ENCODE measurements at places on chromosomes 6 and 20.

DNA sequence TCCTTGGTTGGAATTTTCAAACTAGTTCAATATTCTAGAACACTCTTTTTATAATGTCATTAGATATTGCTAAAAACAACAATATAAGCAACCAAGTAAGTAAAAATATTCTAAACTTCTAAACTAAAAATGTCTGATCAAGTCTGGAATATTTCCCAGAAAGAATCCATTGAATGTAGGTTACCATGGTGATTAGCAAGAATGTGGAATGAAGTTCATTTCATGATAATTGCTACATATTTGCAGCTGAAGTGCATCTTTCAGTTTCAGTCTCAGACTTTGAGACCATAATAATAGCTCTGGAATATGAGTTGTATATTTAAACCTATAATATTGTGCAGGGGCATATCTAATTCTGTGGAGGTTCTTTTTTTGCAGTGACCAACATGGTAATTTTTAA, 61.0 kb upstream of the NKAIN2 start:
- DNase-seq, result no peak

GRCh38 chr6:97282238-97282725, 734 bp downstream of the MMS22L start:
- no peak for DNase-seq

DNA sequence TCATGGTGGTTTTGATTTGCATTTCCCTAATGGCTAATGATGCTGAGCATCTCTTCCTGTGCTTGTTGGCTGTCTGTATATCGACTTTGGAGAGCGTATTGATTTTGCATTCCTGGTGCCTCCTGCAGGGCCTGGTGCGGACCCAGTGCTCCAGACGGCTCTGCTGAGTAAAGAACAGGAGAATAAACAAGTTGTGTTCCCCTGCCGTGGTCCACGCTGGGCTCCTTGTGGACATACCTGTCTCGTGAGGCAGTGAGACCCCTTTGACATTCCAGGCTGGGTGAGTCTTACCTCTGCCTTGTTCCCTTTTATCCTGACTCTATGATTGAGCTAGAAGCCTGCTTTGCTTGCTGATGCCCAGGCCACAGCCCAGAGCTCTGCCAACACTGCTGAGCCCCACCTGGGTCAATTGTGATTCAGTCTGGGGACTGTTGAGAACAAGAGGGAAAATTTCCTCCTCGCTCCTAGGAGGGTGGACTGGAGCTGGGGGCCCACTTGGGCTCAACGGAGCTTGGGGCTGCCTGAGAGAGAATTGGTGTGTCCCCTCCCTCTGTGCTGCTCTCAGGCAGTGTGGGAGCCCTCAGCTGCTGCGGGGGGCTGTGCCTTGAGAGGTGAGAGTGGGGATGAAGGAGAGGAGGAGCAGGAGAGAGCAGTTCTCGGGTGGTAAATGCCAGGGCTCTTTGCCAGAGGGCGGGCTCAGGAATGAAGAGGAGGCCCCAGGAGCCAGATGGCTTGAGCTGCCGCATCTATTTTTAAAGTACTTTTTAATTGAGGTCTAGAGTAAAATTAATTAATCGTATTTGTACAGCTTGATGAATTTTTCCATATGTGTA, 43.7 kb upstream of the PMEPA1 start:
- no peak for DNase-seq

DNA sequence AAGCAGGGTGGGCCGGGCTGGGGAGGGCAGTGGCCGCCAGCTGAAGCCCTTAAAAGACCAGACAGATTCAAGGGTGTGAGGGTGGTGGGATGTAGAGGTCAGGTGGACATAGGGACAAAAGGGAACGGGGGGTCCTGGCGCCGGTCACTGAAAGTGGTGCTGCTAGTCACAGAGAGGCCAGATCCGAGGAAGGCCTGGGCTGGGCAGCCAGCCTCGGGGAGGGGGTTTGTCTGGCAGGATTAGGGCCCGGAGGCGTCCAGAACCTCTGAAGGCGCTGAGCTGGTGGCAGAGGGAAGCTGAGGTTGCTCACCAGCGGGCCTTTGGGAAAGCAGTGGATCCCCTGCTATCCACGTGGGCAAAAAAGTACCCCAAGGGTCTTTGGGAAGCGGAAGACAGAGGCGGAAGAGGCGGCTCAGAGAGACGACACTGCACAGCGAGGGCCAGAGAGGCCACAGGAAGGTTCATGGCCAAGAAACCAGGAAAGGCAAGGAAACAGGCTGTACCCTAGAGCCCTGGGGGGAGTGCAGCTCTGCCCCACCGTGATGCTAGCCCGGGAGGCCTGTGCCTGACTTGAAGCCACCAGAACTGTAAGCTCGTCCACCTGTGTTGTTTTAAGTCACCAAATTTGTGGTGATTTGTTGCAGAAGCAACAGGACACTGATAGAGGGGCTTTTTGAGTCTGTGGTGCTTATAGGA, 106.0 kb downstream of the TMEM242 start:
- no peak for DNase-seq

GRCh38 chr6:83838727-83839126, 14.4 kb upstream of the RIPPLY2 start:
- DNase-seq, result no peak

DNA sequence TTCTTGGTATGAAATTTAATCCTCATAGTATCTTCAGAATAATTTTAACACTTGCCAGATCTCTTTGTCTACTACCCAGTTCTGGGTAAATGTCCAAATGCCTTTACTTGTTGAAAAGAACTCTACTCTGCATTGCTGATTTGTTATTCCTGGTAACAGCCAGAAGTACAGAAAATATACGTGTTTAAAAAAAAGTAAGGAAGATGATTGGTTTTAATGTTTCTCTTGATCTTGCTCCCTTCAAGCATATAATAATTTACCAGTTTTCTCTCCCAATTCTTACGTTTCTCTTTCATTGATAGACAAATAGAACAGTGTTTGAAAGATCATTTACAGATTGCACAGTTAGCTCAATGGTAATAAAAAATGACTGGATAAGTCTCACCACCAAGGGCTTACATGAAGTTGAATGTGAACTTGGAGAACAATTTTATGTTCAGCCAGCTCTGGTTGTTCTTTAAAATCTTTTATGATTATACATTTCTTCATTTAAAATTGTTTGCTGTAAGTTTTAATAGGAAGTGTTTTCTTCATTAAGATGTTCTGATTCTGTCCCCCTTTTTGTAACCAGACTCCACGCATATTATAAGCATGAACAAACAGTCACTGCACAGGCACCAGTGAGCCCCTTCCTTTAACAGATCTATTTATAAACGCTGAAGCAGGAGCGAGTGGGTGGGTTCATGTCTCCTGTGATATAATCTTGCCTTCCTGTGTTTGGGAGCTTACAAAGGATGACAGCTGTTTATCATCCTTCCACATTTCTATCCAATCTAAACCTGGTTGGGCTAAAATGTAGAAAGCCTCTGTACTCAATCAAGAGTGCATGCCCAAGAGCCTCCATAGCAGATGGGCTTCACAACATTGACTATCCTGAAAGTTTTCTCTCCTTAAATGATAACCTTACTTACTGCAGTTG, 299.5 kb downstream of the PRL start:
- no peak for DNase-seq

GRCh38 chr6:18213439-18213838, 50.9 kb downstream of the DEK start:
- no peak for DNase-seq

- no peak for DNase-seq
Observed at GRCh38 chr6:170444811-170445211, 108.3 kb downstream of the PSMB1 start.

GRCh38 chr6:1313767-1314503, 2.0 kb downstream of the FOXQ1 start:
- no peak for DNase-seq

- DNase-seq, result no peak
Observed at GRCh38 chr20:35920523-35920922, 33.8 kb downstream of the SCAND1 start.

DNA sequence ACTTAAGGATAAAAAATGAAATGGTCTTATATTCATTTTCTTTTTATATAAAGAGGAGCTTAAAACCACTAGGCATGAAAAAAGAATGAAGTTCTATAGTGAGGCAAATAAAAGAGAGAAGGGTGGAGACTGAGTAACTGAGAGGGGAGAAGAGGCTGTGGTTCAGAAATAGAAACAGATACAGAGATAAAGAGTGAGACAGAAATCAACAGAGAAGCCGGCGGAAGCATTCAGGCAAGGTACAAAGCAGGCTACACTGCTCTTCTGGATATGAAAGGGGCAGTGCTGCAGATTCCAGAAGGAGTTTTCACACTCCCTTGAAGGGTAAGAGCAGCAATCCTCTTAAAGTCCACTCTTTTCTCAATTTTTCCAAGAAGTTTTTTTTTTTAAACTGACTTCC, 29.9 kb downstream of the NFATC2 start:
- DNase-seq, result no peak

GRCh38 chr6:128743974-128744765, 138.8 kb upstream of the LAMA2 start:
- DNase-seq, result no peak

GRCh38 chr20:53850319-53850718, 220.1 kb downstream of the BCAS1 start:
- no peak for DNase-seq

Measured in naive B cell (primary cell).